ENCODE measurements at places on chromosomes 13 and 19.

DNA sequence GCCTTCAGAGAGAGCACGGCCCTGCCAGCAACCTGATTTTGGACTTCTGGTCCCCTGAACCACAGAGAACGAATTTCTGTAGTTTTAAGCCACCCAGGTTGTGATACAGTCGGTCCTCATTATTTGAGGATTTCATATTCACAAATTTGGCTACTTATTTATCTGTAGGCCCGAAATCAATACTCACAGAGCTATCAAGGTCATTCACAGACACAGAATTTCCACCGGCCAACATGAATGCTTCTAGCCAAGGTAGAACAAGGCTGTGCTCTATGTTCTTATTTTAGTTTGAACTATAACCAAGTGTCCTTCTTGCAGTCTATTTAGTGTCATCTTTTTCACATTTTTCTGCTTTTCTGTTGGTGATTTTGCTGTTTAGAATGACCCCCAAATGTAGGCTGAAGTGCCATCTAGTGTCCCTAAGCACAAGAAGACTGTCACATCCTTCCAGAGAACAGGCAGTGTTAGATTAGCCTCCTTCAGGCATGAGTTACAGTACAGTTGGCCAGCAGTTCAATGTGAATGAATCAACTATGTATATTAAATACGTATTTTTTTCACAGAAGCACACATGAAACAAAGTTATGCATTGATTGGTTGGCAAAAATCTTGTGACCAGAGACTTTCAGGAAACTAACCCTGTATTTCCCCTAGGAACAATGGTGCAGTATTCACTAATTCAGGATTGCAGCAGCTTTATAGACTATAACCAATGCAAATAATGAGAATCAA is 63.5 kb downstream of the C13orf42 start:
- DNase-seq = no peak
- H3K27me3 ChIP-seq = no peaks in the 10 kb centered on the region
- no peak overlapping the region for H3K27ac ChIP-seq
- no peaks in the 10 kb centered on the region for H3K36me3 ChIP-seq

GRCh38 chr13:40983725-40984667 is 35.1 kb downstream of the ELF1 start:
- no peak for DNase-seq
- no peaks in the 10 kb centered on the region for H3K27me3 ChIP-seq
- H3K27ac ChIP-seq = peak overlapping the region; percentile 87
- H3K36me3 ChIP-seq = no peaks in the 10 kb centered on the region

GRCh38 chr19:46466536-46467196 is 4.7 kb downstream of the PNMA8A start:
- no peak overlapping the region for H3K27ac ChIP-seq
- H3K27me3 ChIP-seq = no peaks in the 10 kb centered on the region
- no peak for DNase-seq

DNA sequence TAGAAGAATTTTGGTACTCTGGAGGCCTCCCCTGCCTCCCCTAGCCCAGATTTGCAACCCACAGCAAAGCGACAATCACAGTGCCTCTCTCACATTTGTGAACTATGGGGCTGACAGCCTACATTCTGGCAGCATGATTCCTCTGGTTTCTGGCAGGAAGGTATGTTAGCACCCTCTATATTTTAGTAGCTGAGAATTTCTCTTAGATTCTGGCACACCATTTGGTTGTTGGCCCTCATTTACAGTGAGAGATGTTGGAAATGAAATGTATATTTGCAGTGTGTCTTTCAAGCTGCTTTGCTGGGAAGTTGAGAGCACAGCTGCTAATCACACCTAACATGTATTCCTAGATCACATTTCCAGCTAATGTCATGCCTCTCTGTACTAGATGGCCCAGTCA is 735.0 kb downstream of the FGF9 start:
- no peak overlapping the region for H3K4me3 ChIP-seq
- H3K27me3 ChIP-seq = no peaks in the 10 kb centered on the region
- DNase-seq = no peak
- H3K4me1 ChIP-seq = no peaks in the 10 kb centered on the region
- H3K36me3 ChIP-seq = no peaks in the 10 kb centered on the region
- H3K27ac ChIP-seq = no peak overlapping the region

- no peaks in the 10 kb centered on the region for H3K27me3 ChIP-seq
- H3K4me1 ChIP-seq = no peaks in the 10 kb centered on the region
- H3K4me3 ChIP-seq = no peak overlapping the region
- no peak for DNase-seq
- H3K36me3 ChIP-seq = no peaks in the 10 kb centered on the region
- no peak overlapping the region for H3K27ac ChIP-seq
These were observed 1160.9 kb upstream of the PCDH9 start for GRCh38 chr13:68390987-68391386.

DNA sequence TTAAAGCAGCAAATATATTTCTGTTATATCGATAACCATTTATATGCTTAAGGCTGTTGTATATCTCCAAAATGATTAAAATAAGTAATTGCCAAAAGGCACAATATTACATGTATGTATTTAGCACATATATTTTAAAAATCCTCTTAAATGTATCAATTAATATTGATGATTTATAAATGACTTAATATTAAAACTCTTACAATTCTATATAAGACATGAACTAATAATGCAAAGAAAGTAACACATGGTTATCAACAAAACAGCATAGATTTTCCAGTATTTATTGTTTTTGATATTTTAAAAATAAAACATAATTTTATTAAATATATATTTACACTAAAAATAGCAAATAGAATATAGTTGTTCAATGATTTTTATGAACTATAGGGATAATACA is 32.4 kb downstream of the PCDH9 start:
- DNase-seq = no peak
- no peaks in the 10 kb centered on the region for H3K36me3 ChIP-seq
- no peak overlapping the region for H3K27ac ChIP-seq
- H3K4me3 ChIP-seq = no peak overlapping the region
- H3K27me3 ChIP-seq = no peaks in the 10 kb centered on the region
- H3K4me1 ChIP-seq = no peaks in the 10 kb centered on the region

DNA sequence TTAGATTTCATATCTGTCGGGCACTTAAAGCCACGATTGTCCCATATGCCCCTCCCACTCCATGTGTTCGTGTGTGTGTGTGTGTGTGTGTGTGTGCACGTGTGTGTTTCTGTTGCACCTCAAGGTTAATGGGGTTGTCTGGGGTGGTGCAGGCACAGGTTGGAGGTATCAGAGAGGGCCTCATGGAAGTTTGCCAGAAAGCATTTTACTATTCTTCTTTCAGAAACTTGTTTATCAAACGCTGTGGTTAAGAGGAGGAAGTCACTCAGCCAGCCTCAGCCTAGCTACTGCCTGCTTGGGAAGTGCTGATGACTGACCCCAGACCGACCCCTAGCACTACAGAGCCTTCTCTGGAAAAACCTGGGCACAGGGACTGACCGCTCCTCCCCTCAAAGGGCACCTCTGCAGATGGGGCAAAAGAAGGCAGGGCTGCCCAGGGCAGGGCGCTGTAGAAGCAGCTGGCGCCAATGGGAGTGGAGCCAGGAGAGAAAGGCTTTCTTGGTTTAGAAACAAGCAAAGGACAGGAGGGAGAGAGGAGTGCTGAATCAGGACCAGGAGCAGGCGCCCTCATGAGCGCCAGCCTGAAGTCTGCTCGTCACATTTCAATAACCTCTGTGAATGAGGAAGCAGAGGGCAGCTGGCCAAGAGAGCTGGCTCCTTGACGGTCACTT is 3.9 kb downstream of the SIAH3 start:
- H3K36me3 ChIP-seq = no peaks in the 10 kb centered on the region
- H3K27me3 ChIP-seq = no peaks in the 10 kb centered on the region
- no peak overlapping the region for H3K27ac ChIP-seq
- H3K4me3 ChIP-seq = no peak overlapping the region
- peak; percentile 17 for DNase-seq
- peaks cover 20% of the 10 kb centered on the region for H3K4me1 ChIP-seq

GRCh38 chr19:2425622-2426581 is 1.5 kb downstream of the TIMM13 start:
- no peak for DNase-seq
- H3K4me3 ChIP-seq = peak overlapping the region; percentile 96
- peaks cover 18% of the 10 kb centered on the region for H3K36me3 ChIP-seq
- peaks cover 25% of the 10 kb centered on the region for H3K4me1 ChIP-seq
- H3K27ac ChIP-seq = no peak overlapping the region

DNA sequence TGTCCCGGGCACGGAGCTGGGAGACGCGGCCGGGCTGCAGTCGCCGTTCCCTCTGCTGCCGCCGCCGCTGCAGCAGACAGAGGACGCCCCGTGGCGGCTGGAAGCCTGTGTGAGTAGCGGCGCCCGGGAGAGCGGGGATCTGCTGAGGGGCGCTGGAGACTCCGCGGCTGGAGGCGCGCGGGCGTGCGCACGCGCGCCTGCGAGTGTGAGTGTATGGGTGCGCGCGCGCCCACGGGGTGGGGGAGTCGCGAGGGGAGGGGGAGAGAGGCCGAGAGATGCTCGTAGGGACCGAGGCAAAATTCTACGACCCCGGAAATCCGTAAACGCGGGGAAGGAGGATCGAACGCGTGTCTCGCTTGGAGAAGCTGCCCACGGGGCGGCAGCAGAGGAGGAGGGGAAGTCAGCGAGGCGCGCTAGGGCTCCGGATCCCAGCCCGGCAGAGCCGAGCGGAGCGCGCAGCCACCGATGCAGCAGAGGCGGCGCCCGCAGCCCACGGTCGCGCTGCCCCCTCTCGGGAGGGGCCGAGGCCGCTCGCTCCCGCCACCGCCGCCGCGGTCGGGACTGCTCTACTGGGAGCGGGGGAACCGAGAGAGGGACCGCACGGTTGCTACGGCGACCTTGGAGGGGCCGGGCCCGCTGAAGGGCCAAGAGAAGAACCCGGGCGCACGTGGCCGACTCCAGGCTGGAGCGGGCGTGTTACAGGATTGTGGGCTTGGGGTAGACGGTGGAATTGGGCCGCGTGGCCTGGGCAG is at the start of gene ENOX1:
TSS of gene ENOX1 (minus strand) at position 207 of the 752 bp plus-strand sequence.
- no peaks in the 10 kb centered on the region for H3K36me3 ChIP-seq
- no peak within 1 kb of the TSS for H3K27ac ChIP-seq
- H3K4me3 ChIP-seq = peak within 1 kb of the TSS; percentile 67
- peaks cover 7% of the 10 kb centered on the region for H3K4me1 ChIP-seq
- H3K27me3 ChIP-seq = peaks cover 6% of the 10 kb centered on the region

DNA sequence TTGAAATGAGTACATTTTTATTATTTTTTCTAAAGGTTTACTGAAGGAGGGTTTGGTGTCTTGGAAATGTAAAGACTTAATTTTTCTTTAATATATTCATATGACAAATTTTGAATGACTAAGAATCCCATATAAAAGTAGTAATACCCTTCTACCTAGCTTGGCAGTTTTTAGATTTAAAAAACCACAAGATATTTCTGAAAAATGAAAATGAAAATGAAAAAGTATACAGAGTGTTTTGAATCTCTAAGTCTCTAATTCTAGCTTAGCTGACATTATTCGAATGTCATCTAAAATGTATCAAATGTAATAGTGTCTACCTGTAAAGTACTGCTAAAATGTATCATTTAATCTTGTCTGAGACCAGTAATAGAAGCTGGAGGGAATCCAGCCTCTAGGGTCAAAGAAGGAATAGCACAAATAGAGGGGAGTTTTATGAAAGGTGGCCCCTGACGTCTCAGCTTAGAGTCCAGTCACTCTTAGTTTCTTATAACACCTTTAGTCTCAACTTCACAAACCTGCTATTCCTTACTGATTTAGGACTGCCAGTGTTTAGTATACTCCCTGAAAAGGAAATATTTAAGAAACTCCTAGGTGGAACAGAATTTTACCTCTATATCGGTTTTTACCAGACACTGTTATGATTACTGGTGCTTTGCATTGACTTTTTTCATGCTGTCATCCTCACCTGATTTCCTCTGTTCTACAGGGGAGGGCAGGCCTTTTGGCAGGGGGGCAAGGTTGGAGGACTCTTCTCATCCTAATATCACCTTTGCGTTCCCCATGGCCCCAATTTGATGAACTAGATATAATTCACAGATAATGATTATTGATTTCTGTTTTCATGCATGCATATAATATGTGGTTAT is 16.2 kb upstream of the MIR17HG start:
- no peaks in the 10 kb centered on the region for H3K27me3 ChIP-seq
- no peak overlapping the region for H3K27ac ChIP-seq
- no peak for DNase-seq
- no peaks in the 10 kb centered on the region for H3K4me1 ChIP-seq

- DNase-seq = no peak
- H3K27ac ChIP-seq = no peak overlapping the region
- no peaks in the 10 kb centered on the region for H3K4me1 ChIP-seq
- no peaks in the 10 kb centered on the region for H3K36me3 ChIP-seq
These were observed 34.4 kb upstream of the MIR17HG start for GRCh38 chr13:91313103-91313502.

DNA sequence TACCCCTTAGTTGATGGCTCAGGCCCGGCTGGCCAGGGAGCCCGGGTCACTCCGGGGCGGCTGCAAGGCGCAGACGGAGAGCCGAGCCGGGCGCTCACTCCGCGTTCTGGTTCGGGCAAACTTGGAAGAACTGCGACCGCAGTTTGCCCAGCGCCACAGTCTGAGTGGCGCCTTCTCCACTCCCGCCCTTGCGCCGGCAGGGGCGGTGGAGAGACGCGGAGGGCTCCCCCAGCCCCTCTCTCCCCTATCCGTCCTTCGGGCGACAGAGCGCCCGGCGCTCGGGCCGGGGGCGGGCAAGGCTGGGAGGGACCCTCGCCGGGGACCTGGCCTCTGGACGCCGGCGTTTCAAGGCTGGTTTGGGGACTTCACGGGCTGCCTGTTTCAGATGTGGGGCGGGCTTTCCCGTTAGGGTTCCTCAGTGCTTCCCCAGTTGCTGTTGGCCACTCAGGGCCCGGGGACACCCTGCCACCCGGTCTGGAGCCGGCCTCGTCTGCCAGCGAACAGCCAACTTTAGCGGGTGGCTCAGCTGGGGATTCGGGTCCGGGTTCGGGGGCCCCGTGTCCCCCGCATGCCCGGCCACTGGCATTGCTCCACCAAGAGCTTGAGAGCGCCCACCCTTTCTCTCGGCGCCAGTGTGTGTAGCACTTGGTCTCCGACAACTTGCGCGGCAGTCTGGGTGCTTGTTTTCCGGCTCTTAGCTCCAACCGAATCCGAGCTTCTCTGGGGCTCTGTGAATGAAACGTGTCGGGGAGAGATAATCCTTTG is 1.5 kb downstream of the GPC6 start:
- DNase-seq = no peak
- no peaks in the 10 kb centered on the region for H3K36me3 ChIP-seq
- H3K4me3 ChIP-seq = no peak overlapping the region
- H3K4me1 ChIP-seq = no peaks in the 10 kb centered on the region
- H3K27ac ChIP-seq = no peak overlapping the region

DNA sequence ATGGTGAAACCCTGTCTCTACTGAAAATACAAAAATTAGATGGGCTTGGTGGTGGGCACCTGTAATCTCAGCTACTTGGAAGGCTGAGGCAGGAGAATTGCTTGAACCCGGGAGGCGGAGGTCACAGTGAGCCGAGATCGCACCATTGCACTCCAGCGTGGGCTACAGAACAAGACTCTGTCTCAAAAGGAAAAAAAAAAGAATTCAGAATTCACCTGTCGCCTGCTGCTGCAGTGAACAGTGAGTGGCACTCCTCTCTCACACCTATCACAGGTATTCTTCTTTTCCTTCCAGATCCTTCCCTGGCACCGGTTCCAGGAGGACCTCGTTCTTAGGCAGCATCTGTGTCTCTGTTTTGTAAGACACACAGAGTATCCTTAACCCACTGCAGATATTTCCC is 5.8 kb upstream of the MVB12A start:
- peaks cover 27% of the 10 kb centered on the region for H3K36me3 ChIP-seq
- no peaks in the 10 kb centered on the region for H3K27me3 ChIP-seq
- peaks cover 2% of the 10 kb centered on the region for H3K4me1 ChIP-seq
- H3K27ac ChIP-seq = no peak overlapping the region
- no peak overlapping the region for H3K4me3 ChIP-seq
- DNase-seq = no peak

GRCh38 chr19:17326595-17326966 is 8.1 kb downstream of the ANO8 start:
- no peak for DNase-seq
- H3K4me1 ChIP-seq = peaks cover 15% of the 10 kb centered on the region

Data from effector memory CD4-positive, alpha-beta T cell (primary cell).